ENCODE measurements at places on chromosomes 11 and 22. TPM values are rescaled to one million over a fixed set of nuclear protein-coding genes. Genes with fewer than 3 reads are reported as not detected.

Gene SUN2
- 220 TPM for total RNA-seq

Gene VPREB3
- total RNA-seq = 0.90 TPM

Gene TEAD1
- total RNA-seq = 76.9 TPM

Gene RELT
- total RNA-seq = 10.7 TPM

Gene APOA4
- total RNA-seq = not detected

Gene CASP4
- 57.5 TPM for total RNA-seq

Gene TRIM51
- not detected for total RNA-seq

Gene PRG3
- not detected for total RNA-seq

Gene TRIM48
- total RNA-seq = not detected

All from PC-9 (cell line).